ENCODE measurements at places on chromosomes 5 and 9.

DNA sequence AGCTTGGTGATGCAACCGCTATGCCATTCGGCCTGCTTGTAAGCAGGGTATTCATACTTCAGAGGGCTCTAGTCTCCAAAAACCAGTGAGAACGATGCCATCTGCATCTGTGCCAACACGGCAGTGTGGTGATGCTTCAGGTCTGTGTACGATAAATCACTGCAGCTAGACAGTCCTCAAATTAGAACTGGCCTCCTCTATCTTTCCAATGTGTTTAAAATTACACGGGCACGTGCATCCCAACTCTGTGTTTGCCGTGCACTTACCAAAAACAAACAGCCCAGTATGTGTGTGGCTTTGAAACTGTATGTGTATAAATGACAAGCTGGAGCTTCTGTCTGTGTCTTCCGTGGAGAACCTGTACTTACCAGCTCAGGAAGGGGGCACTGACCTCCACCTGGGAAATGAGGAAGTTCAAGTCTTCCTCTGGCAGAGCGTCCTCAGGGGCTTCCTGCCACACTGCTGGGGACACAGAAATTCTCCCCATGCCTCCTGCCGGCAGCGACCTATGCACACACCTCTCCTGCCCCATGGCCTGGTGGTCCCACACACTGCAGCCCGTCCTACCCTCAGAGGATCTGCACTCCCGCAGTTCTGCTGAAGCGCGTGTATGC is 12.3 kb downstream of the MED10 start:
- DNase-seq, result no peak

- DNase-seq, result peak; percentile 91
These were observed 71.9 kb downstream of the MVB12B start for GRCh38 chr9:126398403-126399058.

- DNase-seq, result no peak
These were observed 21.1 kb upstream of the SHB start for GRCh38 chr9:38090170-38090569.

DNA sequence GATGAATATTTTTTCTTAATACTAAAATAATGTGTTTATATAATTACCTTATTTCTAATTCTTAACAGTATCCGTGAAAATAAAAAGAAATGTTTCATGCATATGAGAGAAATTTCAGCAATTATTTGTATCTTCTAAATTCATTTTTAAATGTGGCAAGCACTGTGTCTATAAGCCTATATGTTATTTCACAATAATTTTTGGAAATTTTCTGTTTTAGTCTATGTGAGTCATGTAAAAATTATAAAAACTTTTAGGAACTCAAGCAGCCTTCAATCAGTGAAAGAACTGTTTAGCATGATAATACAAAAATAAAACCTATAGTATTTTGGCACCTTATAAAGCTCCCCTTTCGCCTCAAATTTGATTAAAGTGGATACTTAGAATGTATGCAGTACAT is 96.8 kb downstream of the ZCCHC7 start:
- no peak for DNase-seq

- no peak for DNase-seq
These were observed 378.6 kb upstream of the KLF4 start for GRCh38 chr9:107868186-107868585.

GRCh38 chr5:135568923-135569360 is 9.8 kb downstream of the CXCL14 start:
- DNase-seq, result no peak

DNA sequence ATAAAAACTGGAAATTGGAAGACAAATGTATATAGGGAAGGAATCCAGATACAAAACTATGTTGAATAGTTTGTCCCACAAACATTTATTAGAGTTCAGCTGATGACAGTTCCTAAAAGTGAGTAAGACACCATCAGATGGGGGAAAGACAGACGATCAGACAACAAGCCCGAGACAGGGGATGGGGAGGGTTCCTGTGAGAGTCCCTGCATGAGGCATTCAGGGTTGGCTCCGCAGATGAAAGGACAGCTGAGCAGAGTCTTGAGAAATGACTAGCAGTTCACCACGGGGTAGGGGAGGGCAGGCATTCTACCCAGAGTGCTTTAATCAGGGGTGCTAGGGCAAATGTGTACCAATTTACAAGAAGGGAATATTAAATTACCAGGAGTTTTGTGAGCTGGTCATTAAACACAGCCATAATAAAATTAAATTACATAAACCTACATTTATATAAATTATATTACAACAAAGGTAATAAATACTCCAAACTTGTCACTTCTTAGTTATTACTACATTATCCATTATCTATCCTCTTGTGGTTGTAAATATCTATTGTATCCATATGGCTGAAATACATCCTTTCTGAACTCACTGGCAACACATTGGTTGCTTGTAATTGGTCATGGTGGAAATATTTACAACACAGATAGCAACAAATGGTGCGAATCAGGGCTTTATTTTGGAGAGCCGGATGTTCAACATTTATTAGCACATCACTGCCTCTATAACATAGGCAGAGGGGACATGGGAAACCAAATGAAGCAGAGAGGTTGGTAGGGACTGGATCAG is 27.8 kb downstream of the TNFSF15 start:
- DNase-seq, result no peak

DNA sequence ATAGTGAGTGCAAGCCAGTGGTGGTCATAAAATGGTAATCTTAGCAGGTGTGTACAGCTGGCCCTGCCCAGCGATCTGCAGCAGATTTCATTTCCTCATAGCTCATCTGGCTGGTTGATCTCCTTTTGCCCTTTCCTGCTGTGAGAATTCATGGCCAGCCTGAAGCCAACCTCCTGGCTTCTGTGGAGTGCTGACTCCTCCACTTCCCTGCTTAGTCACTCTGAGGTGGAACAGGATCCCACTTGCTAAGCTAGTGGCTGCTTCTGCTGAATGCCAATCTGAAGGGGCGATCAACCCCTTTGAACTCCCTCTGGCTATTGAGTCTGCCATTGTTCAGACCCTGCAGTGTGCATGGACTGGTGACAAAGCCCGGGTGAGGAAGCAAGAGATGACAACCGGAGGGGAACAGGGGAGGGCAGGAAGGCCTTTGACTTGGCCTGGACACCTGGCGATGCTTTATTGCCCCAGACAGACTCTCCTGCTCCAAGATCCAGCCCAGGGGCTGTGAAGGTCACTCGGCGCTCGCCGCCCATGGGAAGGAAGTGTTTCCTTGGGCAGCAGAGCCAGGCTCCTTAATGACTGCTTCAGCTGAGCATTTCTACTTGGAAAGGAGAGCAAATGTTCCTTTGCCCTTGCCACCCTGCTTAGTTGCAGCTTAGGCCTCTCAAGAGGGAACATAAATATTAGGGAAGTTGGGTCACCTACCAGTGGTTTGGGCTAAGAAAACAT is 341.1 kb downstream of the ZSWIM6 start:
- no peak for DNase-seq

DNA sequence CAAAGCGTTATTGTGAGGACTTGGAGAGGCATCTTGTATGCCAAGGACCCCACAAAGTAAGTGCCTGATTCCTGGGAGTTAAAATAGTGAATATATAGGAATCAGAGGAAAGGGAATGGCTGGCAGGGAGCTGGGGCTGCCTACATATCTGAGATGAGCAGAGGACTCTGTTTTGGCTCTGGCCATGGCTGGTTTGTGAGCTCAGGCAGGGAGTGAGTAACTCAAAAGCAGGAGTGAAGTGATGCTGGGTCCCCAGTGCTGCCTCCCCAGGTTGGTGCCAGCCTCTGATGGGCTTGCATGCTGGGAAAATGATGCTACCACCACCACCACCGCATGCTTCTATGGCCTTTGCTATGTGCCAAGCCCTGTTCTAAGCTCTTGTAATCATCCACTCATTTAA is 246.0 kb upstream of the MVB12B start:
- DNase-seq, result no peak

GRCh38 chr9:7433508-7434292 is 365.9 kb downstream of the DMAC1 start:
- no peak for DNase-seq

GRCh38 chr5:83059341-83059740 is 17.9 kb downstream of the TMEM167A start:
- no peak for DNase-seq

DNA sequence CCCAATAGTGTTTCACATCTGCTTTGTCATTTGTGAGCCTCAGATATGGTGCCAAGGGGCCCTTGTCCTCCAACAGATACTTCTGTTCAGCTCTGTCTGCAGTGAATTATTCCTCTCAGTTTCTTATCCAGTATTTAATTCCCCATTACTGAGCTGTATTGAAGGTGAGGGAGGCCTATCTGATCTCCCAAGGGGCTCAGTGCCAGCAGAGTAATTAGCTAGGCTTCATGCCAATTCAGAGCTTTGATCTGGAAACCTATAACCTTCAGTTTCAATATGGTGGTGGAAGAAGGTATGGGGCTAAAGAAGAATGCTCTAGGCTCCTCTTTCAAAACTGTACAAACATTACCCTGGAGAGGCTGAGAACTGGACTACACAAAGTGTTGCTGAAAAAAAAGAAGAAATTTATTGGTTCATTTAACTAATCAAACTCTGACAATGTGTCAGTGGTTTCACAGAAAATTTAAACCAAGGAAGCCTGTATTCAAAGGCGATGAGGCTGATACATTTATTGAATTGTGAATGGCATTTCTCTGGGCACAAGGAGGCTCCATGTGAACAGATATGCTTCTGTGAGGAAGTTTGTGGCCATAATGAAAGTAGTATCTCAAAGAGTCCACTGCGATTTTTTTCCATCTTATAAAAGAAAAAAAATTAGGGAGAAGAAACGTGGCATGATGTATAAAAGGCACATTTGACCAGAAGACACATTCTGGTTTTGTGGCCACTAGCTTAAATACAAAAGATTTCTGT is 397.8 kb downstream of the TLE4 start:
- peak; percentile 31 for DNase-seq

- DNase-seq, result no peak
These were observed 53.3 kb upstream of the ICE1 start for GRCh38 chr5:5369051-5369605.

- peak; percentile 49 for DNase-seq
These were observed 559.9 kb downstream of the PSAT1 start for GRCh38 chr9:78856781-78857180.

- DNase-seq, result peak; percentile 19
These were observed at the start of gene FGF10 for GRCh38 chr5:44389090-44389822. Gene FGF10, minus strand, starts transcription at chr5:44389420. Its CDS starts 738 bp downstream, at chr5:44388682.

- DNase-seq, result no peak
These were observed 547.6 kb downstream of the BNC2 start for GRCh38 chr9:16322849-16323248.

GRCh38 chr5:147763791-147764525 is 18.6 kb downstream of the JAKMIP2 start:
- DNase-seq, result no peak

- no peak for DNase-seq
These were observed 186.6 kb downstream of the HINT1 start for GRCh38 chr5:130978475-130978874.

GRCh38 chr9:30723656-30724055 is 1660.8 kb upstream of the ACO1 start:
- DNase-seq, result no peak

- no peak for DNase-seq
These were observed 123.5 kb downstream of the SLC24A2 start for GRCh38 chr9:19665146-19665863.
